Left ventricle myocardium inferior (tissue), 1 donor: ENCODE measurements at places on chromosomes 1 and 21. TPM values are rescaled to one million over a fixed set of nuclear protein-coding genes. Genes with fewer than 3 reads are reported as not detected.
A peak's percentile ranks its signal among the peaks of the same experiment; 100 is the strongest.

The KRTAP7-1 gene
- not detected for total RNA-seq

The SLC45A3 gene
- total RNA-seq, result 5.2 TPM

The AVPR1B gene
- total RNA-seq, result not detected

The BATF3 gene
- total RNA-seq, result 1.8 TPM

The DNAJC28 gene
- 6.5 TPM for total RNA-seq

The FOXJ3 gene
- total RNA-seq, result 40.7 TPM

The MFSD2A gene
- 0.22 TPM for total RNA-seq

The CFAP410 gene
- total RNA-seq, result 12.0 TPM

DNA sequence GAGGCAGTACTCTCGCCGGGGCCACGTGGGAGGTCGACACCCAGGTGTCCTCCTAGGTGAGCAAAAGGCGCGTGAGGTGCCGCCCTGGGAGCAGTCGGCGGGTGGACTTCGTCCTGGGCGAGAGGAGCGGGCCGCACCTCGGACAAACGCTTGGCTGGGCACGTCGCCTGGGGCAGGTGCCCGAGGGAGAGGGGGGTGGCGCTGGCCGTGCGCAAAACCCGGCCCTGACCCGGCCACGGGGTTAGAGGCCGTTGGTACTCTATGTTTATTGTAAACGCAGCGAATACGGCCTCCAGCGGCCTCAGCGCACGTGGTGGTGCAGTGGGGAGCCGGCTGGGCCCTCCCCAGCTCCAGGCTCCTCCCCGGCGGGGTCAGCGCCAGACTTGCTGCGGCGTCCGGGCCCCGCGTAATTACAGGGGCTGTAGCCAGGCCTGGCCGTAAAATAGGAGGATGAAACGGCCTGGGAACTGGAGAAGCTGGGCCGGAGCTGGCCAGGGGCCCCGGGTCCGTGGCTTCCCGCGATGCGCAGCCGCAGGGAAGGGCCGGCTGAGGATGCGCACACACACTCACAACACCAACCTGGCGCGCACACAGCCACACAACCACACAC lies 1.6 kb upstream of the EFNA1 start:
- peak overlapping the region; percentile 95 for H3K27ac ChIP-seq
- no peaks in the 10 kb centered on the region for H3K27me3 ChIP-seq
- H3K4me3 ChIP-seq, result peak overlapping the region; percentile 87
- H3K36me3 ChIP-seq, result peaks cover under 1% of the 10 kb centered on the region

- H3K27me3 ChIP-seq, result no peaks in the 10 kb centered on the region
- H3K4me1 ChIP-seq, result peaks cover 7% of the 10 kb centered on the region
- H3K27ac ChIP-seq, result no peak overlapping the region
- no peak overlapping the region for H3K4me3 ChIP-seq
- DNase-seq, result no peak
Measured at GRCh38 chr1:20792196-20792595, 5.1 kb upstream of the HP1BP3 start.

GRCh38 chr1:244371242-244372141 lies 80.2 kb downstream of the ADSS2 start:
- no peak for DNase-seq
- no peaks in the 10 kb centered on the region for H3K4me1 ChIP-seq
- H3K36me3 ChIP-seq, result no peaks in the 10 kb centered on the region
- no peak overlapping the region for H3K4me3 ChIP-seq

- H3K4me3 ChIP-seq, result no peak overlapping the region
- H3K27me3 ChIP-seq, result no peaks in the 10 kb centered on the region
- no peak for DNase-seq
Measured at GRCh38 chr21:33334191-33334590, 9.4 kb downstream of the IFNAR1 start.

DNA sequence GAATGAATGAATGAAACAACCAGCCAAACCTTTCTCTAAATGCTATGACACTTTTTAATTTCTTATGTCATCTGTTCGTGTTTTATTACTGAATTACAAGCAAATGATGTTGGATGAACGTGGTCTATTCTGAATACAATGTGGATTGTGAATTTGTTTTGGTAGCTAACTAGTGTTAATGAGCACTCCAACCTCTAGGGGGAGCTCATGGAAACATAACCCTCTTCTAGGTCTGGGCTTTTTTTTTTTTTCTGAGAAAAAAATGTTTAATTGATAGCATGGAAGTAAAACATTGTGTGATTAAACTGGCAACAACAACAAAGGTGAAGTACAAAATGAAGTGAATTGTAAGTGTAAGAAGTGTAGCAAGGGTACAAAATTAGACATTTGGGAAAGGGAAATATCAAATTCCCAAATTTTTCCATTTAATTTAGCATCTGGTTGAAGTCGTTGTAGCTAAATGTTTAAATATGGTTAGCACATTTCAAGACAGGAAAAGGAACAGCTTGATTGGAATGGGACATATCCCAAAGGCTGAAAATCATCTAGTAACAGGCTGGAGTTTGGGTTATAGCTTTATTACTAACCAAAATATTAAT lies 42.6 kb upstream of the PTGS2 start:
- H3K27ac ChIP-seq, result no peak overlapping the region
- DNase-seq, result no peak
- H3K4me1 ChIP-seq, result no peaks in the 10 kb centered on the region
- H3K4me3 ChIP-seq, result no peak overlapping the region
- H3K27me3 ChIP-seq, result no peaks in the 10 kb centered on the region

- H3K36me3 ChIP-seq, result no peaks in the 10 kb centered on the region
- peaks cover 10% of the 10 kb centered on the region for H3K4me1 ChIP-seq
- no peak for DNase-seq
- H3K27ac ChIP-seq, result no peak overlapping the region
- H3K4me3 ChIP-seq, result no peak overlapping the region
- H3K27me3 ChIP-seq, result peaks cover 87% of the 10 kb centered on the region
Measured at GRCh38 chr1:2631136-2632050, 1.4 kb downstream of the MMEL1 start.

GRCh38 chr1:109827986-109828385 lies 64.3 kb upstream of the EPS8L3 start:
- H3K4me3 ChIP-seq, result no peak overlapping the region
- H3K27ac ChIP-seq, result no peak overlapping the region
- no peaks in the 10 kb centered on the region for H3K36me3 ChIP-seq
- H3K27me3 ChIP-seq, result no peaks in the 10 kb centered on the region
- DNase-seq, result no peak
